ENCODE measurements at places on chromosomes 6 and 20. TPM values are rescaled to one million over a fixed set of nuclear protein-coding genes. Genes with fewer than 3 reads are reported as not detected.
A peak's percentile ranks its signal among the peaks of the same experiment; 100 is the strongest.

CRISP3 gene
- total RNA-seq = not detected

ZNF831 gene
- total RNA-seq = 3.4 TPM

DNA sequence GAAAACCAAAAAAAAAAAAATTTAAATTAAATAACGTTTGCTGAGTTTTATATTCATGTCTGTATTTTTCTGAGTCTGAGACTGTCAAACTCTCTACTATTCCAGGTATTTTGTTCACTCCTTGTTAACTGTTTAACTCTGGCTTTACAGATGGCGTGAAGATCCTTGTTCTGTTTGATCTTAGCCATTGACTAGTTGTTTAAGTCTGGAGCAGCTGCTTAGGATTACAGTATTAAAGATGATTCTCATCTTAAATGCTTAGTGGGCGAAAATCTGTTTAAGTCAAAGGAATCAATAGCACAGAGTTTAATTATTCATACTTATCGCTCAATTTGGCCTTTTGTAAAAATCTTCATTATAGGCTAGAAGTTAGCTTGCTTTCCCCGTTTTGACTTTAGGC, 2.4 kb downstream of the PHACTR2 start:
- no peak overlapping the region for H3K27ac ChIP-seq
- peaks cover 37% of the 10 kb centered on the region for H3K27me3 ChIP-seq
- H3K4me3 ChIP-seq = no peak overlapping the region

DNA sequence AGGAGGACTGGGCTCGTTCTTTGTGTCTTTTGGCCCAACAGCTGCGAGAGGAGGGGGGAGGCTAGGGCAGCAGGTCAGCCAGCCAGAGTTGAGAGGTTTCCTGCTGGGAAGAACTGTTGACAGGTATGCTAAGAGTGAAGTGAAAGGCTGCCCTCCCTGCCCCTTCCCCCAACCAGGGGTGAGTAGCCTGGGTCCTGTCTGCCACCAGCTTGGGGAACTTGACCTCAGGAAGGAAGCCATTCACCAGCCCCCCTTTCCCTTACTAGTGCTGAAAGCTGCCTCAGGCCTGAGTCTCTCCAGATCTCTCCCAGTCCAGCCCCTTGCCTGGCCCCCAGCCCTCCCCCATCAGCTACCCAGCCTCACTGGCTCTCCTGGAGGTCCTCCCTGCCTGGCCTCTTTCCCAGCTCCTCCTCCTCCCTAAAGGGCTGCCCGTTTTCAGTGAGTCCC, 20.7 kb upstream of the ZNF76 start:
- no peaks in the 10 kb centered on the region for H3K27me3 ChIP-seq
- DNase-seq = no peak
- H3K36me3 ChIP-seq = no peaks in the 10 kb centered on the region
- H3K4me3 ChIP-seq = no peak overlapping the region
- no peak overlapping the region for H3K27ac ChIP-seq

KCNS1 gene
- 0.30 TPM for total RNA-seq

GRCh38 chr6:55925292-55925691, 49.9 kb upstream of the BMP5 start:
- H3K27ac ChIP-seq = no peak overlapping the region
- no peaks in the 10 kb centered on the region for H3K4me1 ChIP-seq
- no peak overlapping the region for H3K4me3 ChIP-seq

SH3BGRL2 gene
- 0.07 TPM for total RNA-seq

- DNase-seq = no peak
- peaks cover 63% of the 10 kb centered on the region for H3K27me3 ChIP-seq
- H3K27ac ChIP-seq = no peak overlapping the region
- H3K36me3 ChIP-seq = peaks cover 1% of the 10 kb centered on the region
- peak overlapping the region; percentile 69 for H3K4me3 ChIP-seq
Measured at GRCh38 chr6:21665110-21665391, 71.5 kb downstream of the SOX4 start.

SRC gene
- 3.6 TPM for total RNA-seq

- no peaks in the 10 kb centered on the region for H3K4me1 ChIP-seq
- no peak overlapping the region for H3K4me3 ChIP-seq
- no peak overlapping the region for H3K27ac ChIP-seq
- no peaks in the 10 kb centered on the region for H3K27me3 ChIP-seq
- DNase-seq = no peak
Measured at GRCh38 chr6:3287976-3288707, 29.4 kb downstream of the PSMG4 start.

- DNase-seq = no peak
- H3K4me1 ChIP-seq = no peaks in the 10 kb centered on the region
- H3K27ac ChIP-seq = no peak overlapping the region
- H3K4me3 ChIP-seq = no peak overlapping the region
Measured at GRCh38 chr6:20153194-20153593, 59.1 kb downstream of the MBOAT1 start.

DNA sequence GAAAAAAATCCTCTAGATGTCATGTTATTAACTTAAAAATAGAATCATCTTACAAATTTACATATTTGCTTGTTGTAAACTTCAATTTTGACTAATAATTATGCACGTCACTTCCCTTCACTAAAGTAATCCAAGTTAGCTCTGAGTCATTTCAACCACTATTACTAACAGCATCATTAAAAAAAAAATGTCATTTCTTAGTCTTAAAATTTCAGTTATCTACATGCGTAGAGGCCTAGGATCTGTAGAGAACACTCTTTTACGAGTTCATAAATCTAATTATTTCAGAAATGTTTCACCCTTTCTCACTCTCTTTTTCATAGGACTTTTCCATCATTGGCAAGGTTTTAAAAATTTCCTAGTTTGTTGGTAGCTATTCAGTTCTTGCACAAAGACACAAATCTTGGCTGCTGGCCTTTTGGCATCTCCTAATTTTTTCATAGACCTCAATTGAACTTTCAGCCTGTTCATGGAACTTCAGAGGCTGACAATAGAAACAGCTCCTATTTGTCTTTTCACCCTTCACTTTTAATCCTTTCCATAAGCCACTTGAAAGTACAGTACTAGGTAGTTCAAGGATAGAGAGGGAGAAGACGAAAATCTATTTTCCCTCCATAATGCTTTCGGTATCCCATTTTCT, 61.5 kb downstream of the OGFRL1 start:
- peaks cover 5% of the 10 kb centered on the region for H3K27me3 ChIP-seq
- no peak overlapping the region for H3K27ac ChIP-seq
- H3K36me3 ChIP-seq = no peaks in the 10 kb centered on the region
- no peaks in the 10 kb centered on the region for H3K4me1 ChIP-seq
- H3K4me3 ChIP-seq = no peak overlapping the region

- H3K4me1 ChIP-seq = peaks cover 2% of the 10 kb centered on the region
- no peak overlapping the region for H3K27ac ChIP-seq
- H3K36me3 ChIP-seq = no peaks in the 10 kb centered on the region
- H3K27me3 ChIP-seq = peaks cover 6% of the 10 kb centered on the region
Measured at GRCh38 chr20:10304471-10305046, 85.9 kb downstream of the SNAP25 start.

- no peak overlapping the region for H3K27ac ChIP-seq
- no peak for DNase-seq
- no peaks in the 10 kb centered on the region for H3K4me1 ChIP-seq
- H3K4me3 ChIP-seq = no peak overlapping the region
- H3K36me3 ChIP-seq = no peaks in the 10 kb centered on the region
Measured at GRCh38 chr20:24577271-24577909, 108.0 kb downstream of the SYNDIG1 start.

- DNase-seq = no peak
- H3K4me1 ChIP-seq = no peaks in the 10 kb centered on the region
- H3K4me3 ChIP-seq = no peak overlapping the region
- H3K27me3 ChIP-seq = no peaks in the 10 kb centered on the region
Measured at GRCh38 chr20:7159903-7160302, 392.4 kb downstream of the BMP2 start.

ZNF165 gene
- 0.47 TPM for total RNA-seq

- peaks cover 64% of the 10 kb centered on the region for H3K4me1 ChIP-seq
- no peak overlapping the region for H3K4me3 ChIP-seq
- H3K27ac ChIP-seq = no peak overlapping the region
- peaks cover 25% of the 10 kb centered on the region for H3K36me3 ChIP-seq
- no peak for DNase-seq
- H3K27me3 ChIP-seq = no peaks in the 10 kb centered on the region
Measured at GRCh38 chr6:15335916-15336315, 90.0 kb downstream of the JARID2 start.
